ENCODE measurements at places on chromosomes 4 and X.

DNA sequence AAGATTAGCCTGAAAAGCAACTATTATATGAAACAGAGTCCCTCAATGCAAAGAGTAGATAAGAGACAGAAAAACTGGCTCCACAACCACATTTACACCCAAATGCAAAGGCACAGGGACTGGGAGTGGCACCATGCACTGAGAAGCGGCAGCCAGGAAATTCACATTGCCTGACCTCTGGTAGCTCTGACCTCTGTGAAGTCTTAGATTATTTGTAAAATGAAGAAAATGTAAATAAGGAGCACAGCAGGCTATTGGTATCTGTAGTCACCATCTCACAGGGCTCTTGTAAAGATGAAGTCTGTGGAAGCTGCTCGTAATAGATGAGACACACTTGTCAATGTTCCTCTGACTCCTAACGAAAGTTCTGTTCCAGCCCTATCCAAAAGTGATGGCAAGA is 69.7 kb downstream of the FAT1 start:
- no peak for DNase-seq

DNA sequence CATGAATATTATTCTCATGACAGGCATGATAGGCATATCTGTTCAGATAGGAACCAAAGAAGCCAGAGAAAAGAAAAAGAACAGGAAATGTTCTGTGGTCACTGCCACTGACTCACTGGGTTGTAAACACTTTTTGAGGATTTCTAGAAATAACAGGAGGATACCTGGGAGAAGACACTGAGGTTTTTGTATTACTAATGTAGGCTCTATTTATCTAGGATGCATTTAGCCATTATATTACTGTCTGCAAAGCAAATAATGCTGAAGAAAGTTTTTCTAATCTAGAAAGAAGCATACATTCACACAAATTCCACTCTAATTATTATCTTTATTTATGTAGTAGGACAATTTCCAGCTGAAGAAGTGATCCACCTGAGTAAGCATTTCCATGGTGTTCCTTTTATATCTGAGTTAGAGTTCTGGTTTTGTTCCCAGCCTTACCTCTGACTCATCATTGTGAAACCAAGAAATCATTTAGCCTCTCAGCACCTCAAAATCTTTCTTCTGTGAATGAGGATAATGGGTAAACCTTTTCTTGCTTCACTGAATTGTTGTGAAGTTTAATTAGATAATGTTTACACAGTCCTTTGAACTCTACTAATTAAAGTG is 40.2 kb upstream of the EPGN start:
- DNase-seq = no peak

GRCh38 chr4:3786196-3786869 is 20.1 kb downstream of the ADRA2C start:
- DNase-seq = no peak

GRCh38 chr4:42501624-42502401 is 104.5 kb downstream of the SHISA3 start:
- DNase-seq = no peak

- DNase-seq = no peak
These were observed 124.8 kb downstream of the HMX1 start for GRCh38 chr4:8746523-8747466.

Measured in naive thymus-derived CD8-positive, alpha-beta T cell (primary cell).